ENCODE measurements at places on chromosomes 12 and 14. TPM values are rescaled to one million over a fixed set of nuclear protein-coding genes. Genes with fewer than 3 reads are reported as not detected.

Gene CLEC2A
- not detected for total RNA-seq

Gene INSM2
- total RNA-seq: 0.07 TPM

Gene INHBE
- 0.61 TPM for total RNA-seq

Gene TEX52
- total RNA-seq: not detected

Gene MVK
- total RNA-seq: 15.8 TPM

Gene OR6C1
- total RNA-seq: not detected

Gene VSIG10
- 7.9 TPM for total RNA-seq

DNA sequence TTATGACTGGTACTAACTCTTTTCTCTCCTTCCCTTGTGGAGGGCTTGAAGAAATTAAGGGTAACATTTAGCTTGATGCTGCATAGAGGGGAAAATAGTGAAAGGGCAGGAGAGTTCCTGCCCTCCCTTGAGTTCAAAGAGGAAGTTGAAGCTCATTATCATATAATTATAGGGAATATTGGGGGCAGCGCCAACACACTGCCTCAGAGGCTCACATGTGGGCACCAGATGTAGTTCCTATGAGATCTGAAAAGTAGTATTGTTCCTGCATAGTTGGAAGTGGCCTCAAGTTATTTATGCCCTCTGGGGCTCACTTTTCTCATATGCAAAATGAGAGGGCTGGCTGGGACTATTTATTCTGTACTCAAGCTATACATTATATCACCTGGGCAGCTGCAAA is 33.0 kb upstream of the FGF23 start:
- no peak overlapping the region for H3K4me3 ChIP-seq
- H3K27ac ChIP-seq: no peak overlapping the region
- no peaks in the 10 kb centered on the region for H3K36me3 ChIP-seq
- no peaks in the 10 kb centered on the region for H3K4me1 ChIP-seq
- H3K27me3 ChIP-seq: no peaks in the 10 kb centered on the region
- no peak for DNase-seq

DNA sequence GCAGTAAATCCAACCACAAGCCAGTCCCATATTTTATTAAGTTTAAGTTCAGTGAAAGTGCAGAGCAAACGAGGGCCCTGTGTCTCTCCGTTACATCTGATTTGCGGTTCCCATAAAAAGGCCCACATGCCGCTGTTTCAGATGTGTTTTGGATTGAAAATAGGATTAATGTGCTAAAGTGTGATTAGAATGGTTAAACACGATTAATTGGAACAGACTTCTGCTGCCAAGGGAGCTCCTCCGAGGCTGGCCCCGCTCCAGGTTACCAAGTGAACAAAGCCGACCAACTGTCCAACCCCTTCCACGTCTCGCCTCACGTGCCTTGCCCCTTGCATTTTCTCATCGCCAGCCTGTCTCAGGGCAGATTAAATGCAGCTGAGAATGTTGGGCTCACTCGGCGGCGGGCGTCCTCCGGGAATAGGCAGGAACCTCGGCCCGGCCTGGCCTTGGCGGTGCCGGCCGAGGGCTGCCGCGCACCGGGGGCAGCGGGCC is 166.5 kb upstream of the GSC start:
- H3K27ac ChIP-seq: no peak overlapping the region
- H3K4me1 ChIP-seq: no peaks in the 10 kb centered on the region
- no peaks in the 10 kb centered on the region for H3K36me3 ChIP-seq
- H3K4me3 ChIP-seq: no peak overlapping the region

DNA sequence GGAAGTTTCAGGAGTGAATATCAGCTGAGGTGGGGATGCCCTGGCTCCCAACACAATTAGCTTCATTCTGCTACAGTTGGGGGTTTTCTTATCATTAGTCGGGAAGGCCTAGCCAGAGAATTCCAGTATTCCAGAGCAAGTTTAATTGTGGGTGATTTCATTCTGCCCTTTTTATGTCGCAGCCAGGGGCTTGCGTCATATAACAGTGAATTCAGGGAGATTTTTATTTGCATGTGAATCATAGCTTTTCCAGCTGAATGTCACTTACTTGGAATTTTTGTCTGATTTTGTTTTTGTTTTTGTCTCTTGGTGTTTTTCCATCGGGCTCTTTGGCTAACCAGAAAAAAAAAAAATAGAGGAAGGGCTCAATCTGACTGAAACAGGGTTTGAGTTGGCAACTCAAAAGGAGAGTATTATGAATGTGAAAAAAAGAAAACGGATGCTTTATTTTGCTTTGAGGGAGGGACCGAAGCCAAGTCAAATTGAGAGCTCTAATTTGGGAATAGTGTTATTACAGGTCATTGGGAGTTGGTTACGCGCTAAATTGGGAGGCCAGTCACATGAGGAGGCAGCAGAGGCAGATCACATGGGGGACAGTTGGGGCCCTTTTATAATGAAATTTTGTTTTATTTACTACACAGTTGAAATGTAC is 119.4 kb downstream of the SAMD4A start:
- peaks cover 5% of the 10 kb centered on the region for H3K27me3 ChIP-seq
- no peak overlapping the region for H3K4me3 ChIP-seq
- no peaks in the 10 kb centered on the region for H3K36me3 ChIP-seq

DNA sequence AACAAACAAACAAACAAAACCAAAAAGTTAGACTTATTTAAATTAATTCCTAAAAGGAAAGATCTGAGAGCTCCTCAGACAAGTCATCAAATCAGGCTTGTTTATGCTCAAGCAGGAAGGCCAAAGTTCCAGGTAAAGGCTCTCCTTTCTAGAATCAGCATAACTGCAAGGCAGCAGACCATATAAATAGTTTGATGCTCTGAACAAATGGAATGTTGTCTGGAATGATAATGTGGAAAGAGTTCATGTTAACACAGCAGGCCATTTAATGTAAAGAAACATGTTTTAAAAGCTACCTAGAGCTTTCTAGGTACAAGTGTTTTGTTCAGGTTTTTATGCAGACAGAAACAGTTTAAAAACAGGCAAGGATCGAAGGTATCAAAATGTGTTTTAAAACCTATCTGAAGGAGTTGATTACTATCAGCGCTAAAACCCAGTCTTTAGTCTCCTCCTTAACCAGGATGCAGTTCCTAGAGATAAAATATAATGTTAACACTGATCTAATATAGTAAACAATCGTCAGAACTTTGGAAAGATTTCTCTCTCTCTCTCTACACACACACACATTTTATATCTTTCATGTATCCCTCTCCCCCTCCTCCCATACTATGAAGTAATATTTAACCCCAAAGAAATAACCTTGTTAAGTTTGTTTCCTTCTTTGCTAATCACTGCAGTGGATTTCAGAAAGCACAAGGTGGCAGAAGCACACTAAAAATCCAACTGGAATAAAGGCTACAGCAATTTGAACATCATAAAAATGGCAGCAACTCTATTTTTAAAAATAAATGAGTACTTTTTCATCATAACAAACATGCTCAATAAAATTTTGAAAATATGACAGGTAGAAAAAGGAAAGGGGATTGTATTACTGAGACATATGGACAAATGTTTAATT is 135.5 kb downstream of the PAWR start:
- H3K27me3 ChIP-seq: no peaks in the 10 kb centered on the region
- no peaks in the 10 kb centered on the region for H3K4me1 ChIP-seq
- DNase-seq: no peak
- no peaks in the 10 kb centered on the region for H3K36me3 ChIP-seq
- H3K27ac ChIP-seq: no peak overlapping the region

GRCh38 chr14:47332939-47333338 is 342.5 kb downstream of the MDGA2 start:
- DNase-seq: no peak
- H3K4me3 ChIP-seq: no peak overlapping the region
- H3K27ac ChIP-seq: no peak overlapping the region
- H3K36me3 ChIP-seq: no peaks in the 10 kb centered on the region

GRCh38 chr12:122946690-122947341 is 19.4 kb downstream of the ABCB9 start:
- no peak overlapping the region for H3K4me3 ChIP-seq
- H3K27me3 ChIP-seq: no peaks in the 10 kb centered on the region
- H3K36me3 ChIP-seq: no peaks in the 10 kb centered on the region
- peak; percentile 78 for DNase-seq

- H3K36me3 ChIP-seq: no peaks in the 10 kb centered on the region
- H3K27me3 ChIP-seq: no peaks in the 10 kb centered on the region
- H3K27ac ChIP-seq: no peak overlapping the region
- no peak for DNase-seq
- H3K4me3 ChIP-seq: no peak overlapping the region
Measured at GRCh38 chr12:65204886-65205525, 35.6 kb downstream of the LEMD3 start.

DNA sequence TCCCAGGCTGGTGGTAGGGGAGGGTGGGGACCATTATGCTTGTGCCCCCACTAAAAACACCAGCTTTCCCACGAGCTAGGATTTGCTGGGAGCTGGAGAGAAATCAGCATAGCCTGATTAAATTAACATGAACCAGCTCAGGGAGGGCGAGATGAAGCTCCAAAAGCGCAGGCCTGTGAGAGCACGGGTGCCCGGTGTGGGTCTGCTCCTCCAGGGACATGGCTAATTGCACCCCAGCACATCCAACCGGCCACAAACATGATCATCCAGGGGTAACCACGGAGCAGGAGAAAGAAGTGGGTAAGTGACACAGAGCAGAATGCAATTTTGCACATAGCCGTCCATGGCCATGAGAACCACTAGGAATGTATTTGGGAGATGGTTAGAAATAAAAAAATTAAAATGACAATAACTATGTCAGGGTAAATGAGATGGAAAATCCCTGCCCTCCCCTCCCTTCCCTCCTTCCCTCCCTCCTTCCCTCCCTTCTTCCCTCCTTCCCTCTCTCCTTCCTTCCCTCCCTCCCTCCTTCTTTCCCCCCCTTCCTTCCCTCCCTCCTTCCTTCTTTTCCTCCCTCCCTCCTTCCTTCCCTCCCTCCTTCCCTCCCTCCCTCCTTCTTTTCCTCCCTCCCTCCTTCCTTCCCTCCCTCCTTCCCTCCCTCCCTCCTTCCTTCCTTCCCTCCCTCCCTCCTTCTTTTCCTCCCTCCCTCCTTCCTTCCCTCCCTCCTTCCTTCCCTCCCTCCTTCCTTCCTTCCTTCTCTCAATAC is 26.9 kb downstream of the CLMN start:
- no peak overlapping the region for H3K27ac ChIP-seq
- H3K4me3 ChIP-seq: no peak overlapping the region
- no peaks in the 10 kb centered on the region for H3K27me3 ChIP-seq
- H3K36me3 ChIP-seq: no peaks in the 10 kb centered on the region
- H3K4me1 ChIP-seq: no peaks in the 10 kb centered on the region
- DNase-seq: no peak

- no peak overlapping the region for H3K4me3 ChIP-seq
- H3K27ac ChIP-seq: no peak overlapping the region
- H3K36me3 ChIP-seq: no peaks in the 10 kb centered on the region
- H3K4me1 ChIP-seq: no peaks in the 10 kb centered on the region
- no peak for DNase-seq
Measured at GRCh38 chr12:2586156-2587038, 208.4 kb upstream of the FKBP4 start.

GRCh38 chr12:31868965-31869364 is 90.2 kb upstream of the RESF1 start:
- no peaks in the 10 kb centered on the region for H3K36me3 ChIP-seq
- H3K27me3 ChIP-seq: no peaks in the 10 kb centered on the region
- no peak overlapping the region for H3K4me3 ChIP-seq
- no peak for DNase-seq
- no peak overlapping the region for H3K27ac ChIP-seq
- H3K4me1 ChIP-seq: no peaks in the 10 kb centered on the region

DNA sequence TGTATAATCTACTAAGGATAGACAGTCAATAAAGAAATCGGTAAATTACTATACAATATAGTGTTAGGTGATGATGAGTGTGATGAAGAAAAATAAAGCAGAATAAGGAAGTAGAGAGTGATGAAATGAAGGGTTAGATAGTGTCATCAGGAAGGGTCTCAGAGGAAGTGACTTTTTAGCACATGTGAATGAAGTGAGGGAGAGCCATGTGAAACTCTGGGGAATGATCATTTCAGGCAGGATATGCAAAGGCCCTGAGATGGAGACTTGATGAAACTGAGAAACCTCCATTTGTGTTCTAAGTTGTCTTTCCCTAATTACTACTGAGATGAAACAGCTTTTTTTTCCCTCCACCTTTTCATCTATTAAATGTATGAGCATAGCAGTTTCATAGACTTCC is 19.4 kb upstream of the GNPTAB start:
- DNase-seq: no peak
- no peak overlapping the region for H3K4me3 ChIP-seq
- no peak overlapping the region for H3K27ac ChIP-seq

- DNase-seq: no peak
- H3K4me3 ChIP-seq: no peak overlapping the region
- H3K36me3 ChIP-seq: no peaks in the 10 kb centered on the region
- H3K4me1 ChIP-seq: no peaks in the 10 kb centered on the region
Measured at GRCh38 chr12:24724814-24725213, 224.1 kb downstream of the BCAT1 start.

GRCh38 chr14:75267141-75267721 is 11.4 kb upstream of the FOS start:
- H3K36me3 ChIP-seq: no peaks in the 10 kb centered on the region
- no peak for DNase-seq
- no peaks in the 10 kb centered on the region for H3K4me1 ChIP-seq

DNA sequence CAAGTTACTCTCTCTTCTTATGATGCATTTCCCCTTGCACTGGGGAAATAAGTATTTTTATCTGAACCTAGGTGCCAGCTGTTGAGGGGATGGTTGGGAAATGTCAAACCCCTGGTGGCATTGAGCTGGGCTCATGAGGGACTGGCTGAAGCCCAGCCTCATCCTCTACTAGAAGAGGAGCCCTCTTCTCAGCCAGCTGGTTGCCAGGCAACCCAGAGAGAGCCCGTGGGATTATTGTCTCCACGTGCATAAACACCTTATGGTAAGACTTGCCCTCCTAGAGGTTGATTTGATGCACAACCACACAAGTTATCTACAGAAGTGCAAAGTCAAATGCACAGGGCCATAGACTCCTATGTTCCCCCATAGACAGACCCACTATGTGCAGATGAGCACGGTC is 89.8 kb downstream of the WSCD2 start:
- H3K27me3 ChIP-seq: no peaks in the 10 kb centered on the region
- no peaks in the 10 kb centered on the region for H3K36me3 ChIP-seq
- H3K4me1 ChIP-seq: no peaks in the 10 kb centered on the region
- DNase-seq: no peak
